ENCODE measurements at places on chromosomes 3 and 15.

- no peak for DNase-seq
Measured at GRCh38 chr3:31361371-31362273, 171.1 kb upstream of the STT3B start.

DNA sequence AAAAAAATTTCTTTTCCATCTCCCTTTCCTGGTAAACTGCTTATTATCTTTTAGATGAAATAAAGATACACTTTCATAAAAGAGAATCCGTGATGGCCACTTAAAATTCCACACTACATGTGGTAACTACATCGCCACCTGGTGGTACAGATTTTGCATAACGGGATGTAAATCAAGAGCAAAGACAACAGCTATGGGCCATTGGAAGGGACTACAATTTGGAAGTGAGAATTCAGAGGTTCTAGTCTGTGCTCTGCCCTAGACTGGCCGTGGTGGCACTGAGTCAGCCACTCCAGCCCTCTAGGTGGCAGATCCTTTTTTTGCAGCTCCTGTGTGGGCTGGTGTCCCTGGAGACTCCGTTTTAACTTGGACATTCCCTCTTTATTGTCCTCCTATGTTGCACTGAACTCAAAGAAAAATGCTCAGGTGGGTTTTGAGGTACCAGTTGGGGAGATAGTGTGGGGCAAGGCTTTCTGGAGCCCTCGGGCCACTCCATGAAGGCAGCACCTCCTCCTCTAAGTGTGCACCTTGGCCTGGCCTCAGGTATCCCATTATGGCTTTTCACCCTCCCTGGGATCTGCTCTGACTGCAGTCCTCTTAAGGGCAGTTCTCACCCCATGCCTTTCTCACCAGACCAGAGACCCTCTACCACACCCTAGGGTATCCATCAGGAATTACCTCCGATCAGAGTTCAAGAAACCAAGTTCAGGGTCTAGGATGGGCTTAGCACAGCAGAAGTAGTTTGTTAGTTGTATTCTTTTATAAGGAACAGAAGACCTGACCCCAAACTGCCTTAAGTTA, 54.9 kb downstream of the SPSB4 start:
- no peak for DNase-seq

DNA sequence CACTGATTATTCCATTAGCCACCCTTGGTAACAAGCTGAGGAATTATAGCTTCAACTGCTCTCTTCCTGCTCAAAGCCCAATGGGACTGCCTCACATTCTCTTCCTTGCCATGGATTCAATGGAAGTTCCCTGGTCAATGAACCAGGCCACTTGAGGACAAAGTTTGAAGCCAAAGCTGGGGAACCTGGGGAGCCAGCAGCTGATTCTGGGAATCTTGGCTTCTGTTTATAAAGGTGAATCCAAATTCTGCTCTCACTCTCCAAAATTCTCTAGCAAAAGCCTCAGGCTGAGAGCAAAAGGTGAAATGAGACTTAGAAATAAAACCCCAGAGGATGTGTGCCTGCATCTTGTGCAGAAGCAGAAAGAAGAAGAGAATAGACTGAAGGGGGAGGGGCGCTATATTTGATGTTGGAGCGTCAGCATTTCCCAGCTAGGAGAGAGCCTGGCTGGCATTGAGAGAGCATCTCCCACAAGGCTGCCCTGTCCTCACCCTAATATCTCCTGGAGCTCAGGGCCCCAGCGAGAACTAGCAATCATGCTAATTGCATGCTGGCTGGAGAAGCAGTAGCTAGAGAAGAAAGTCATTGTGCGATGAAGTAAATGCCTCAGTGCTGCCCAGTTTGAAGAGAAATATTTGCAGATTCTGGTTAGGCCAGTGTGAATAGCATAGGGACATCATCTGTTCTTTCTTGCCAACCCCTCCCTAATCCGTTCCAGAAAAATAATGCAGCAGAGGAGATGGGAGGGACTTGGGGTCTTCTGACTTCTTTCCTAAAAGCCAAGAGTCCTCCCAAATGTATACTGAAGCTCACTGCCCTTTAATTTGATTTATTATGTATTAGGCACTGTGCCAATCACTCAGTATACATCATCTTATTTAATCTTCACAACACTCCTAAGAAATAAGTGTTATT, 34.9 kb upstream of the GAP43 start:
- no peak for DNase-seq

GRCh38 chr15:52558196-52558595, 10.6 kb downstream of the ARPP19 start:
- no peak for DNase-seq

Data from substantia nigra (tissue), 51 donors.